ENCODE measurements at places on chromosomes 16 and 17.

- DNase-seq = no peak
Observed at GRCh38 chr16:31754998-31755615, 118.5 kb upstream of the ZNF267 start.

- DNase-seq = no peak
Observed at GRCh38 chr16:86525696-86526095, 15.4 kb downstream of the FOXF1 start.

- DNase-seq = no peak
Observed at GRCh38 chr16:19515757-19516156, 6.1 kb downstream of the GDE1 start.

DNA sequence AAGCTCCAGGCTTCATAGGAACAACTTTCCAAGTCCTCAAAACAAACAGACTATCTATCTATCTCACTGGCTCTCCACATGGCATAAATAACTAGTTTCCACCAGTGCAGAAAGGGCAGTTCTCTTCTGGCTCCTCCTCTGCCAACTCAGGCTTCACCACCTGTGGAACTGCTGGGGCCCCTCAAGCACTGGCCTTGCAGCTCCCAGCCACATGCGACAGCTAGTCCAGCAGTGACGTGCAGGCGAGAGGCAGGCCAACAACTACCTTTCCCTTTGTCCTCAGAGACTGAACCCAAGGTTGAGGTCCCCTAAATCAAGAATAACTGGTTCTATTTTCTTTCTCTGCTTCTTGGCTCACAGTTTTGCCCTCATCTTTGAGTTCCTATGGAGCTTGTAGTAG lies 137.6 kb downstream of the AATF start:
- DNase-seq = no peak

- no peak for DNase-seq
Observed at GRCh38 chr16:11079652-11080187, 135.4 kb downstream of the CLEC16A start.

- DNase-seq = no peak
Observed at GRCh38 chr17:4152471-4152870, 9.5 kb downstream of the CYB5D2 start.

DNA sequence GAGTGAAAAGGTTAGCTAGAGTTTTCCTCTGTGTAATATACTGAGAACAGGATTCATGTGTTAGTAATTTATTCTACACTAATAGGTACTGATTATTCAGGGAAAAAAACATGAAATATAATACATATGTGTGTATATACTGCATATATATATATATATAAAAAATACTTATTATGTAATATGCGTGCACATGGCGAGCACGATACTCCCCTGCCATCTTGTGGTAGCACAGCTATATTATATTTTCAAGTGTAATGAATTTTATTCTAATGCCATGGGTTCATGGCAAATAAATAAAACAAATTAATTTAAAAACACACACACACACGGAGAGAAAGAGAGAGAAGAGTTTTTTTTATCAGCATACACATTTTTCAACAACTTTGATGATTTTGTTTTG lies 460.6 kb downstream of the KCNJ2 start:
- DNase-seq = no peak

GRCh38 chr17:30116345-30116660 lies 313 bp upstream of the NSRP1 start:
- DNase-seq = no peak

- DNase-seq = no peak
Observed at GRCh38 chr16:12214509-12214908, 238.0 kb downstream of the SNX29 start.
